Glutamatergic neuron (in vitro differentiated cells): ENCODE measurements at places on chromosomes 2 and 18. TPM values are rescaled to one million over a fixed set of nuclear protein-coding genes. Genes with fewer than 3 reads are reported as not detected.
A peak's percentile ranks its signal among the peaks of the same experiment; 100 is the strongest.

- H3K4me1 ChIP-seq = peaks cover 29% of the 10 kb centered on the region
- peaks cover 2% of the 10 kb centered on the region for H3K27me3 ChIP-seq
- no peaks in the 10 kb centered on the region for H3K36me3 ChIP-seq
- no peak overlapping the region for H3K4me3 ChIP-seq
- no peak for DNase-seq
These were observed 215.5 kb downstream of the GBX2 start for GRCh38 chr2:235952714-235953113.

GRCh38 chr2:19361325-19361990 is 3.0 kb upstream of the OSR1 start:
- peak; percentile 46 for DNase-seq
- peaks cover 16% of the 10 kb centered on the region for H3K4me1 ChIP-seq
- peaks cover 4% of the 10 kb centered on the region for H3K36me3 ChIP-seq
- H3K27ac ChIP-seq = peak overlapping the region; percentile 62
- H3K27me3 ChIP-seq = peaks cover 34% of the 10 kb centered on the region

GRCh38 chr2:12672711-12673315 is 43.9 kb upstream of the TRIB2 start:
- no peak for DNase-seq
- no peak overlapping the region for H3K4me3 ChIP-seq
- no peaks in the 10 kb centered on the region for H3K27me3 ChIP-seq
- no peaks in the 10 kb centered on the region for H3K36me3 ChIP-seq

DNA sequence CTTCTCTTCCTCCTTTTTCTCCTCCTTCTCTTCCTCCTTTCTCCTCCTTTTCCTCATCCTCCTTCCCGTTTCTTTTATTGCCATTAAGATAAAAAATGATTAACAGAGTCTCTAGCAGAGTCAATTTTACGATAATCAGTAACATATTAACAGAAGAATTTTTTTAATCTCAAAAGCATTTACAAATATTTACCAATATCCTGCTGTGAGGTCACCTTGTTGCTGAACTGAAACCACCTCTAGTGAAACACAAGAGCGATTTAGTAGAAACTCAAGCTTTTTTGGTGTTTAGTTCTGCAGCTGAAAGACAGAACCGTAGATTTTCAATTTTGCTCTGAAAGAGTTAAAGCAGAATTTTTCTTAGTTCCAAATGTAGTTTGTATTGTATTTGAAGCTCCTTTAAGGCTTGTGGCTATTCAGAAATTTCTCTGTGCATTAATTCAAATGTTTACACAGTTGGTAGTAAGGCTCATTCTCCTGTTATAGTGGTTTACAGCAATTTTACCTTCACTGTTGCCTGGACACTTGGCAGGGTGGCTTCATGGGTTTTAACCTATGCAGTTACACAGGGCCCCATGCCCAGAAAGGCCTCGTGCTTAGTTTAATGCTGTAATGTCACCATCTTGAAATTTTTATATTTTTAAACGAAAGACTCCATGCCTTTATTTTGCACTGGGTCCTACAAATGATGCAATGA is 1106.6 kb upstream of the FAM98A start:
- H3K4me3 ChIP-seq = no peak overlapping the region
- H3K27me3 ChIP-seq = no peaks in the 10 kb centered on the region
- H3K27ac ChIP-seq = no peak overlapping the region
- no peaks in the 10 kb centered on the region for H3K4me1 ChIP-seq

DNA sequence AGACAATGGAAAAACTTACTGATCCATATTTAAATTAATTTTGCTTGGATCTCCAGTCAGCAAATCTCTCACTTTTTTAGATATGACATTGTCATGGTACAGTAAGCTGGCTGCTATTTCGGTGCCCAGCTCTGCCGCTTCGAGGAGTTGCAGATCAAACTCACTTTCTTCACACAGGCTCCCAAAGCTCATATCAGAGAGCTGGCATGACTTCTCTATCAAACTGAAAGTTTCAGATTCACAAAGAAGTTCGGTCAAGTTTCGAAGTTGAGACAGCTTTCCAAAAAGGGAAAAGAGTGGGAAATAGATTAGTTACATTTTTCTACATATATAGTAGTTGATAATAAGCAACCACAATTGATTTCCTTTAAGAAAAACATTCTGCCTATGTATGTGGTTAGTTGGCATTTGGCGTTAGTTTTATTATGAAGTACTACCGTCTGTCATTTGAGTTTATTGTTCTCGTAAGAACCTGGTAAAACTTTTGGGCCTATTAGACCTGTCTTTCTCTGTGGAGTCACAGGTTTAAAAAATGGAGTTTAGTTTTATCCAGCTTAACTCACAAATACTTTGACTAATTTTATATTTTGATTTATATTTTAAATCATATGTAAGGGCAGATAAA is 118.8 kb downstream of the ABCA12 start:
- no peak for DNase-seq
- H3K36me3 ChIP-seq = no peaks in the 10 kb centered on the region
- no peak overlapping the region for H3K4me3 ChIP-seq
- no peak overlapping the region for H3K27ac ChIP-seq
- peaks cover 10% of the 10 kb centered on the region for H3K4me1 ChIP-seq

DNA sequence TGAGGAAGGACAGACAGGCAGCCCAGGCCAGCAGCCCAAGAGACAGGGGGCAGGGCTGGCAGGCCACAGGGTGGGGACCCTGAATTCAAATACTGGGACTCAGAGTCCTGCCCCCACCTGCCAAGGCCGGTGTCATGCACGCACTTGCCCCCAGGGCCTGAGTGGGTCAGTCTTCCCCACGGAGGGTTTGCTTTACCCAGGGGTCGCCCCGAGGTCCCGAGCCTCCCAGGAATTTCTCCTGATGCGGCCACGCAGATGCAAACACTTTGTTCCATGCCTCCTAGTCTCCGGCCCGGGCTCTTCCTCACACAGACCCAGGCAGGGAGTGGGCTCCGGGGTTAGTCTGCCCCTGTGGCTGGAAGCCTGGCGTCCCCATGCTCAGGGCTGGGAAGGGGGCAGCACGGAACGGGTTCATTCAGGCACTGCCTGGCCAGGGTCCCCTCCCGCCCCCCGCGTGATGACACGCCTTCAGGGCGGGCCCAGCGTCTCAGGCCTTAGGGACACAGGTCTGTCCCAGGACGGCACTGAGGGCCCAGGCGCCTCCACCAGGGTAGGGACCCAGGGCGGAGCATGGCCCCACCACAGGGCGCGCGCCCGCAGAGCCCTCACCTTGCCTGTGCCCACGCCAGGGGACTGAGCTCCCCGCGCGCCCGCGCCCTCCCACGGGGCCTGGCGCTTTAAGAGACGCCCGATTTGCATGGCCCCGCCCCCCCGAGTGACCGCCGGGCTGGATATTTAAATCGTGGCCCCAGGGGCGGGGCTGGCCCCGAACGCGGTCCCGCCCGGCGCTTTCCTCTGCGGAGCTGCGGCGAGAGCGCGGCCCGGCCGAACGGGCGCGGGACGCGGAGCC is at the start of gene SNED1:
TSS of gene SNED1 (plus strand) at position 763 of the 850 bp plus-strand sequence. CDS start 220 bp downstream, outside the sequence.
- peak; percentile 86 for DNase-seq
- H3K27me3 ChIP-seq = peaks cover 11% of the 10 kb centered on the region
- H3K4me3 ChIP-seq = peak within 1 kb of the TSS; percentile 44
- H3K36me3 ChIP-seq = no peaks in the 10 kb centered on the region
- H3K27ac ChIP-seq = no peak within 1 kb of the TSS

DNA sequence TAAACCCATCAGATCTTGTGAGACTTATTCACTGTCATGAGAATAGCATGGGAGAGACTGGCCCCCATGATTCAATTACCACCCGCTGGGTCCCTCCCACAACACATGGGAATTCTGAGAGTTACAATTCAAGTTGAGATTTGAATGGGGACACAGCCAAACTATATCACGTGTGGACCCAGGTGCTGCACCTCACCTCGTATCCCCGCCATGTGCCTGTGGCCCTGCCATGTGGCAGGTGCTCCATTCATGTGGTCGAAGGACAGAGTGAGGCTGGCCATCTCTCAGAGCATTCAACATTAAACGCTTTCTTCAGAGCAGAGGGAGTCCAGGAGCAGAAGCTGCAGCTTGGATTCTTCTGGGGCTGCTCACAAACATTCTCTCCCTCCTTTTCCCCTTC is 32.3 kb downstream of the MROH2A start:
- no peak for DNase-seq
- no peaks in the 10 kb centered on the region for H3K36me3 ChIP-seq
- no peaks in the 10 kb centered on the region for H3K4me1 ChIP-seq
- no peaks in the 10 kb centered on the region for H3K27me3 ChIP-seq

- peaks cover 2% of the 10 kb centered on the region for H3K27me3 ChIP-seq
- H3K36me3 ChIP-seq = no peaks in the 10 kb centered on the region
- peaks cover 15% of the 10 kb centered on the region for H3K4me1 ChIP-seq
- no peak for DNase-seq
- H3K4me3 ChIP-seq = no peak overlapping the region
These were observed 53.6 kb downstream of the CDK15 start for GRCh38 chr2:201859949-201860348.

GRCh38 chr18:10002280-10002679 is 88.5 kb downstream of the VAPA start:
- peaks cover 16% of the 10 kb centered on the region for H3K36me3 ChIP-seq
- H3K27ac ChIP-seq = no peak overlapping the region
- DNase-seq = no peak
- no peak overlapping the region for H3K4me3 ChIP-seq

DNA sequence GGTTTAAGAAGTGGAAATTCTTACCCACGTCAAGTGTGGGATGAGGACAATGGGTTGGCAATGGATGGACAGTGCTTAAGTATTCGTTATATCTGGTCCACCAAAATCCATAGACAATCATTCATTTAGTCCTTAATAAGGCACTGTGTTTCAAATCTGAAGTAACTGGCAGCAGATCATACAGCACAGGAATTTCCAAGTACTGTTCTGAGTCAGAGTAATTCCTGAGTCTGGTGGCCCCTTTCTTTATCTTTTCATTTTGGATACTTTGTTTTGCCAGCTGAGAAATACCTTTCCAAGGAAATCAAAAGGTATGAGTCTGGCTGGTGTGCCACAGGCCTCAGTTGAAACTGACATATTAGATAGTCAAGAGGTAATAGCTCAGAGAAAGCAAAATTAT is 31.4 kb upstream of the CCDC102B start:
- peaks cover 6% of the 10 kb centered on the region for H3K36me3 ChIP-seq
- DNase-seq = no peak
- H3K27me3 ChIP-seq = no peaks in the 10 kb centered on the region
- peak overlapping the region; percentile 29 for H3K27ac ChIP-seq
- no peak overlapping the region for H3K4me3 ChIP-seq
- H3K4me1 ChIP-seq = peaks cover 27% of the 10 kb centered on the region

- H3K36me3 ChIP-seq = no peaks in the 10 kb centered on the region
- H3K4me3 ChIP-seq = no peak overlapping the region
- H3K27ac ChIP-seq = no peak overlapping the region
These were observed 44.2 kb downstream of the TMEM37 start for GRCh38 chr2:119475857-119476244.

GRCh38 chr2:238507836-238508235 is 81.1 kb downstream of the ASB1 start:
- peaks cover 17% of the 10 kb centered on the region for H3K4me1 ChIP-seq
- no peak overlapping the region for H3K4me3 ChIP-seq
- H3K36me3 ChIP-seq = peaks cover 6% of the 10 kb centered on the region
- no peak for DNase-seq
- H3K27ac ChIP-seq = no peak overlapping the region

DNA sequence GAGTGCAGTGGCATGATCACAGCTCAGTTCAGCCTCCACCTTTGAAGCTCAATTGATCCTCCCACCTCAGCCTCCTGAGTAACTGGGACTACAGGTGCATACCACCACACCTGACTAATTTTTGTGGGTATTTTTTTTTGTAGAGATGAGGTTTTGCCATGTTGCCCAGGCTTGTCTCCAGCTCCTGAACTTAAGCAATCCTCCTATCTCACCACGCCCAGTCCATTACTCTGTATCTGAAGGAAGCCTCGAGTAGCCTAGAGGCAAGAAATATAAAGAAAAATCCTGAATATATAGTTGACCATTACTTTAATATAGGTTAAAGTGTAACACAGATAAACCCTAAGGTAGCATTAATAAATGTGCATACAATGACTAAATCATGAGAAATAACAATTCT is 686.8 kb upstream of the PIK3C3 start:
- H3K27me3 ChIP-seq = no peaks in the 10 kb centered on the region
- H3K36me3 ChIP-seq = no peaks in the 10 kb centered on the region
- H3K4me3 ChIP-seq = no peak overlapping the region
- no peak for DNase-seq
- H3K27ac ChIP-seq = no peak overlapping the region

DNA sequence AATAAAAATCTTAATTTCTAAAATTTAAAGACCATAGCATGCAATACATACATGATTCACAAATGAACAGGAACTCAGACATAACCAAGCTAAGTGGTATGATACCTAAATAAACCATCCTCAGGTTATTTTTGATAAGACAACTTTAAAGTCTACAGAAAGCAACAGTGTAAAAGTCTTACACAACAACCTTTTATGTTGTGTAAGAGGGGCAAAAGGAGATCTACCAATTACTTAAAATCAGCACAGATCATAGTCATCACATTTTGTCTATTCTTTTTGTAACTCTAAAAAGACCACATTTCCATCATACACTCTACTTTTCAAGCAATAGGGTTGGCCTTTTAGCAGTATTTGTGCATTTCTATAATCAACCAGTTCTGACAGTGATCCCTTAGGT is 16.3 kb downstream of the SP3 start:
- no peak overlapping the region for H3K27ac ChIP-seq
- peaks cover 1% of the 10 kb centered on the region for H3K27me3 ChIP-seq
- H3K4me3 ChIP-seq = no peak overlapping the region
- DNase-seq = no peak
- H3K36me3 ChIP-seq = peaks cover 6% of the 10 kb centered on the region

- no peak overlapping the region for H3K27ac ChIP-seq
These were observed 366.9 kb upstream of the ZEB2 start for GRCh38 chr2:144886862-144887261.

DNA sequence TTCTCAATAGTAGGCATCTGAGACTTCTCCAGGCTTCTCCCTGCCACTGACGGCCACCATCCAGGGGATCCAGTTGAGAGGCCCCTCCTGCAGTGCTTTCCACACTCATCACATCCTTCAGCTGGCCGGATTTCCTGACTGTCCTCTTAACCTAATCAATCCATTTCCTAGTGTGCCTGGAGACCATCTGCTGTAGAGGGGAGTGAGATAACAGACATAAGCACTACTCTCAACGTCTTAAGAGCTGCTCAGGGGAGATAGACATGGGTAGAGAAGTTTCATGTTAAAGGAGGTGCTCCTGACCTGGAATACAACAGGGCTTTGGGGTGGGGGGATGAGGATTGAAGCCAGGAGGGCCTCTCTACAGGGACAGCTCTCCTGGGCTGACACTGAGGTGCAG is 14.2 kb downstream of the SPR start:
- peak overlapping the region; percentile 26 for H3K4me3 ChIP-seq
- no peak for DNase-seq
- peaks cover 5% of the 10 kb centered on the region for H3K27me3 ChIP-seq
- peak overlapping the region; percentile 21 for H3K27ac ChIP-seq

Gene NT5C1B
- total RNA-seq = not detected

Gene LPIN1
- 142 TPM for total RNA-seq

Gene MEP1B
- total RNA-seq = not detected

Gene MARCHF4
- total RNA-seq = 26.1 TPM

Gene TUBB8B
- not detected for total RNA-seq

Gene SFT2D3
- total RNA-seq = 6.4 TPM

Gene GPR39
- 1.0 TPM for total RNA-seq

Gene ACADL
- total RNA-seq = not detected

Gene SLC16A14
- 4.4 TPM for total RNA-seq

Gene SPATA3
- total RNA-seq = not detected

Gene EMILIN2
- total RNA-seq = 4.1 TPM
